ENCODE measurements at places on chromosomes 16 and 17. TPM values are rescaled to one million over a fixed set of nuclear protein-coding genes. Genes with fewer than 3 reads are reported as not detected.

DNA sequence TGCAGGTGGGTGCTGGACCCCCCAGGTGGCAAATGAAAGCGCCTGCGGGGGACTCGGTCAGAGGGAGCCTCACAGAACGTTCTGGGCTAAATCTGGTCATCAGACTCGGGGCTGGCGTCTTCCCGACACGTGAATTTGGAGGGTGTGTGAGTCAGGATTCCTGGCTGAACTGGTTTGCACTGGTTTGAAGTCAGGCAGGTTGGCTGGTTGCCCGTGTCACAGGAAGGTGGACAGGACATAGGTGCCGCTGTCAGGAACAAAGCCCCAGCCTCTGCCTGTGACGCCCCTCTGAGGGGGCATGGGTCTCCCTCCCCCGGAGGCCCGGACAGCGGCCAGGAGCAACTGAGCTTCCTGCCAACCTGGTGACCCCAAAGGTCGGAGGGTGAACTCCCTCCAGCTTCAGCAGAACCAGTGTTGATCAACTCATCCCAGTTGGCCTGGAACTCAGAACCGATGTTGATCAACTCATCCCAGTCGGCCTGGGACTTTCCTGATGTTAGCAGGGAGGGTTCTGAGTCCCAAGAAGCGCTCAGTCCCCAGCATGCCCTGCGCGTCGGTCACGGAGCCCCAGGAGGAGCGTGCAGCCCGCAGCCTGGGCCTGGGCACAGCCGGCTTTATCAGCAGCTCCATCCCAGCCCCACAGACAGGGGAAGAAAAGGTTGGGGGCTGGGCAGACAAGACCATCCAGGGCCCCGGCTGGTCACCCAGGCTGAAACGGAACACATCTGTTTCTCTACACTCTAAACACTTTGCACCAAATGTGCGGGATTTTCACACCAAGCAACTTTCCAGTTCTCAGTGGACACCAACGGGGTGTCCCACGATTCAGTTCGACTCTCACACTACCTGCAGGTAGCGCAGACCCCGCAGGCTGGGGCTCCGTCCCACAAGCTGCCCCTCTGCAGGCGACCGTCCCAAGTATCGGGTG lies 14.4 kb upstream of the METRNL start:
- no peak for DNase-seq

- no peak for DNase-seq
These were observed at the start of gene KCNJ12 for GRCh38 chr17:21376081-21376758. Gene KCNJ12 (plus strand): TSS chr17:21376357. CDS start chr17:21415343, 38,986 bp downstream.

The RDM1 gene
- 2.9 TPM for polyA plus RNA-seq

- DNase-seq: no peak
These were observed 23.4 kb upstream of the ZFHX3 start for GRCh38 chr16:73071131-73071940.

DNA sequence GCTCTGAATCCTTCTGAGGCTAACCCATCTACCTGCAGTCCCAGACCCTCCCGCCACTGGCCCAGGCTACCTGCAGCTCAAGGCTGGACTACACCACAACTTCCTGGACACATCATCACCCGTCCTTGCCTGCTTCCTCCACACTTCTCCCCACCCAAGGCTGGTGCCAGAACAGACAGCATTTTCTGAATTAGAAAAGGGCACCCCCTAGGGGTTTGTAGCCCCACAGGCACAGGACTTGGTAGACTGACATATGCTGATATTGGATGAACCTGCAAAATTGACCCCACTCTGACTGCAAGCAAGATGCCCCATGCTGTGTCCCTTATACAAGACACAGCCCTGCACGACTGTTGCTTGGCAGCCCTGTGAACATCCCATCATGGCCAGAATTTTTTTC lies 271.5 kb upstream of the C16orf82 start:
- no peak for DNase-seq

GRCh38 chr17:66340720-66341119 lies 38.3 kb downstream of the PRKCA start:
- DNase-seq: no peak

DNA sequence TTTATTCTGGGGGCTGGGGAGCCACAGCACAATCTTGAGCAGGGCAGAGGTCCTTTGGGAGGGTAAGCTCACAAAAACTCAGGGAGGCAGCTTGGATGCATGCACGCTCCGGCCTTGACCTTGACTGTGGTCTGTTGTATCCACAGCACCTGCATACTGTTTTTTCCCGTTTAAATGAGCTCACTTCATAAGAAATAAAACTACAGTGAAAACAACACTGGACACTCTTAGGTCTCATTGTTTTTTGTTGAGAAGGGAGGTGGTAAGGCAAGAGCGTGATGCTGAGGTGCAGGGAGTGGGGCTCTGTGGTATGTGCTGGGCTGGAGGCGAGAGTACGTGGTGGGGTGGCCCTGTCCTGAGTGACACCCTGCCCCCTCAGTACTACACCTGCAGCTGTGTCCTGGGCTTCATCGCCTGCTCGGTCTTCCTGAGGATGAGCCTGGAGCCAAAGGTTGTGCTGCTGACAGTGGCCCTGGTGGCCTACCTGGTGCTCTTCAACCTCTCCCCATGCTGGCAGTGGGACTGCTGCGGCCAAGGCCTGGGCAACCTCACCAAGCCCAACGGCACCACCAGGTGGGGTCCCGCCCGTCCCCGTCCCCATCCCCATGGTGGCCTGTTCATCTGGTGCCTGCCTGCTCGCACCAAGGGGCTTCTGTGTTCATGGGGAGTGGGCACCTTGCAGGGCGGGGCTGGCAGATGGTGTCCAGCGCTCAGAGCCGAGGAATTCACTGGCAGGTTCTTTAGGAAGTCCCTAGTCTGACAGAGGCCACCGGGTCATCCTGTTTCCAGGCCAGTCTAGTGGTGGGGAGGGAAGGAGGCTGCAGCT lies 44.2 kb downstream of the ADCY7 start:
- DNase-seq: no peak

DNA sequence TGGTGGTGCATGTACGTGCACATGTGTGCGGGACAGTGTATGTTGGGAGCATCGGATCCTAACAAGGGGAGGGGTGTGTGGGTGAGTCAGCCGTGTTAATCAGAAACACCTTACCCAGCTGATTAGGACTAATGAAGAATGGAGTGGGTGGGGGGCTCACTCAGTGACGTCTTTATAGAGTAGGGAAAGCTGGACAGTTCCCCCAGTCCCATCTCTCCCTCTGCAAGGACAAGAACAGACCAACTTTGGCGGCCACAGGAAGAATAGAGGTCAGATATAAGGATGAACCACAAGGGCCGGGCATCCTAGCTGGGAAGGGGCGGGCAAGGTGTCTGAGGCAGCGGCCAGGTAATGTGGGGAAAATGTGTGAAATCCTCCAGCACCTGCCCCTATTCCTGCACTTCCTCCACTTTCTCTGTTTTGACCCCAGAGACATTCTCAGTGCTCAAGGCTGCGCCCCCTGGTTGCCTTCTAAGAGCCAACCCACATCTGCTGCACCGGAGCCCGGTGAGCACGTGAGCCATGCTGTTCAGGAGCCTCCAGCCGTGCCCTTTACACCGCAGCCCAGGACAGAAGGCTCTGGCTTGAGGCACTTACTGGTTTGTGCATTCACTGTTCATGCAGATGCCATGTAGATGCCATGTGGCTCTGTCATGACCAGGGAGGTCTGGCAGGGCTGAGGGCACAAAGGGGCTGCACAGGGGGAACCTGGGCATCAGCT lies 18.9 kb upstream of the TBX21 start:
- DNase-seq: no peak

DNA sequence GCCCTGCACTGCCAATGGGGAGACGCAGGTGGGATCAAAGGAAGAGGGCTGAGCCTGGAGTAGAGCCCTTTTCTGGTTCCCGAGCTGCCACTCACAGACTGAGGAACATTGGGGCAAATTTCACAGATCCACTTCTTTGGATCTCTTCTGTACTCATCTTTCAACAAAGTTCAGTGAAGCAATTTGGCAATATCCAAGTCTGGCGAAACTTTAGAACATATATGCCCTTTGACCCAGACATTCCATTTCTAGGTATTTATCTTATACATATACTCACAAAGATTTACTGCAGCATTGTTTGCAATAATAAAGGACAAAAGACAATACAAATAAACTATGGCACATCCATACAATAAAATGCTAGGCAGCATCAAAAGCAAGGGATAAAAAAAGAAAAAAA lies 4.9 kb downstream of the ZDHHC1 start:
- DNase-seq: no peak

DNA sequence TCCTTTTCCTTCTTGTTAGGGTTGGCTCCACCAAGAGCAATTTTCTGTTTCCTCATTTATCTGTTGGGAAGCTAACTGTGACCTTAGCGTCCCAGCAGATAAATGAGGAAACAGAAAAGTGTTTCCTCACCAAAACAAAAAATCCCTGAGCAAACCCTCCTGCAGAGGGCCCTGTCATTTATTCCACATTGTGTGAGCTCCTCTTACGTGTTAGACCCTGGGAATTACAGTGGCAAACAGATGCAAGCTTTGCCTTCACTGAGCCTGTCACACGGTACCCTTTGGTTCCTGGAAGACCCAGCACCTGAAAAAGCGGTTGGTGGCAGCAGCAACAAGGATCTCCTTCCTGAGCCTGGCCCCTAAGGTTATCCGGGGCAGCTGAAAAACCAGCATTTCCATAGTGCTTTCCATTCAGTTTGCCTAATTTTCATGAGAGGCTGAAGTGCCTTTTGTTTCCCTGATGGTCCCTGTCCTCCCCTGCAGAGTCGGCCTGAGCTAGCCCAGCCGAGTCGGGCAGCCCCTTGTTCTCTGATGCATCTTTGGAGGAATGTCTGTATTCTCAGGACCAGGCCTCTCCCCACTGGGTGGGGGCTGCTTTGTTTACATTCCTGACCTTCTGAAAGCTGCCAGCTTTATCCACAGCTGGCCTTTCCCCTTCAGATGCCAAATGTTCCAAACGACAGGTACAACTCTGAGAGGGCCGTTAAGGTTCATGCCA lies 34.7 kb downstream of the YPEL2 start:
- no peak for DNase-seq

DNA sequence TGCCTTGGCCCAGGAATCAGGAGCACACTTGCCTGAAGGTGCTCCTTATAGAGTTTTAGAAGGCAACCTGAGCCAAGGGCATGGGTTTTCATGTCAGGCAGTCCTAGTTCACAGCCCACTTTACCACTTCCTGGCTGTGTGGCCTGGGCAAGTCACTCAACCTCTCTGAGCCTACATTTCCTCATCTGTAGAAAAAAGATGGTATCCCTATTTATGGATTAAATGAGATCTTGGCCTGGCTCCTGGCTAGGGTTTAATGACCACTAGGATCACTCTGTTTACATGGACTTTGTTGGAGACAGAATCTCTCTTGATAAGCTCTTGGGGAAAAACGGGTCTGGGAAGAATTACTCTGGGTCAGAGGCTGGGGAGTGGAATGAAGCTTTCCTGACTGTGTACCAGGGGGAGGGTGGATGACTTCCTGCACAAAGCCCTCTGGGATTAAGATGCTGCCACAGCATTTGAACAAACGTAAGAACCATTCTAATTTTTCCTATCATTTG lies 2.3 kb downstream of the MT2A start:
- no peak for DNase-seq

The KRT39 gene
- polyA plus RNA-seq: not detected

GRCh38 chr16:2528161-2529060 lies 2.8 kb downstream of the CEMP1 start:
- no peak for DNase-seq

The ZSCAN32 gene
- polyA plus RNA-seq: 18.1 TPM

The UTS2R gene
- polyA plus RNA-seq: 0.30 TPM

- no peak for DNase-seq
These were observed 4.5 kb downstream of the CCR7 start for GRCh38 chr17:40560592-40561293.

The RFWD3 gene
- polyA plus RNA-seq: 29.2 TPM

- no peak for DNase-seq
These were observed 54.2 kb downstream of the BEAN1 start for GRCh38 chr16:66481081-66481942.

The YBX2 gene
- polyA plus RNA-seq: 3.4 TPM

DNA sequence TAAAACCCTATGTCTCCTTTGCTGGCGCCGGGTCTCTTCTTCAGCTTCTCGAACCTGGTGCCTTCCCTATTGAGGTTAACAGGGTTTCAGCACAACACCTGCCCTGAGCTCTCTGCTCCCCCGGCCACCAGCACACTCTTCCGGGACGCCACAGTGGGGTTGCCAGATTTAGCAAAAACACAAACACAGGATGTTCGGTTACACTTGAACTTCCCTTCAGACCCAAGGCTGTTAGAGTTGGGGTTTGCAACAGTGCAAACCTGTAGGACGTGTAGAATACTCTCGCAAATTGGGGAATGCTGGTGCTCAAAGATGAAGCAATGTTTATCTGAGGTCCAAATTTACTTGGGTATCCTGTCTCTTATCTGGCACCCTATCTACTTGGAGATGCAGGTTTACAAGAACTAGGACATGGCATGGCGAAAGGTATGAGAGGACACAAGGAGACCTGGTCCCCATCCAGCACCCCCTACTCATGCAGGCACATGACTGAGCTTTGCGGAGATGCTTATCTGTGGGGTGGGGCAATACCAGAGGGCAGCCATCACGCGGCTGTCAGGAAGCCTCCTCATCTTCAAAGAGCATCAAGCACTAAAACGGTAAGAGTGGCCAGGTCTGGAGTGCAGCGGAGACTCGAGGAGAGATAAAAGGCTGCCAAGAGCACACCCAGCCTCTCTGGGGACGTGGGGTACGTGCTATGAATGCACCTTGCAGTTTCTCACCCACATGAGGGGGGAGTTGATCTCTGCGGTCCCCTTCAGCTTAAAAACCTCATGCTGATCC lies 52.8 kb downstream of the SDK2 start:
- DNase-seq: no peak

- DNase-seq: no peak
These were observed 195.4 kb upstream of the C17orf78 start for GRCh38 chr17:37180376-37180775.

The CLCN7 gene
- 62.1 TPM for polyA plus RNA-seq

- DNase-seq: no peak
These were observed 446 bp upstream of the COQ7 start for GRCh38 chr16:19066988-19067348.

The KRTAP9-4 gene
- polyA plus RNA-seq: not detected

GRCh38 chr17:4796552-4796920 lies 572 bp downstream of the PSMB6 start:
- no peak for DNase-seq

All from right renal pelvis (tissue), 4 donors.